ENCODE measurements at places on chromosomes 1 and 21. TPM values are rescaled to one million over a fixed set of nuclear protein-coding genes. Genes with fewer than 3 reads are reported as not detected.
A peak's percentile ranks its signal among the peaks of the same experiment; 100 is the strongest.

DNA sequence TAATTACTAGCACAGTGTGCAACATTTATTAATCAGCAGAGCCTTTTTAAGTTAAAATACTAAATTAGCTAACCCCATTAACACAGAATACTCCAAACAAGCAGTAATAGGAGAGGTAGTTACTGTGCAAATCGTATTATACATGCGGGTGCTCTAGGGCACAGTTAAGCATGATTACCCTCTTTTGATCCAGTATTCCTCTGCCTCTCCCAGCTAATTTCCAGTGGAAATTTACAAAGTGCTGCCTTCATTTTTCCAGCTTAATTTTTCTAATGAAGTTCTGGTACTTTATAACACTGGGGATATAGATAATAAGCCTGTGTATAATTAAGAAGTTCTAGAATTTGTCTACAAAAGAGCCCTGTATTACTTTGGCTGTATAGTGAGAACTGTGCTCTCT, 159.9 kb downstream of the SPATA17 start:
- DNase-seq, result no peak

- DNase-seq, result no peak
Observed at GRCh38 chr1:17923666-17924065, 168.5 kb downstream of the ACTL8 start.

DNA sequence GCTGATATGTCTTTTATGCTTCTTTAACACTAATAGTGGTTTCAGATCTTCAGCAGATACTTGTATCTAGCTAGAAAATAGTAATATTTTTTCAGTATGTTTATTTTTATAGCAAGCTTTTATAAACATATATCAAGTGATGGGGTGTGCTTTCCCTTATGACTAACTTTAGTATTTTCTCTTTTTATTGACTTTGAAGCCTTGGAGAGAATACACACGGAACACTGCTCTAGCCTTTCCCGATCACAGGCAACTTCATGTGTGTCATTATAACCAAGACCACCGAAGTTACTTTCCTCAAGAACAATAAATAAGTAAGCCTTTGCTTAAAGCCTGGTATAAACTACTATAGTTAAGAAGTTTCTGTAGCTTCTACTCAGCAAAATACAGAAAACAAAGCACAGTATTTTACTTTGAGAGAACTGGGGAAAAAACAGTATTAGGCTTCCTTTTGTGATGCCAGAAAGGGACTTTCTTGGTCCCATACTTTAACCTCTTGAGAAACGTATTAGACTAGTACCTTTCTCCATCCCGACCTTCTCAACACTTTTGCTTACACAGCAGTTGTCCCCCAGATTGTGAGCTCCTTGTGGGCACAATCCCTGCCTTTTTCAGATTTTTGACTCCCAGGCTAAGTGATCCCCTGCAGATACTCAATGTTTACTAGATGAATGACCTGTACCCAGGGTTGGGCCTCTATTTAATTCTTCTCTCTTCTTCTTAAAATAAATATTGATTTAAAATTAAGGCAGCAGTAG, 3.3 kb downstream of the ADSS2 start:
- DNase-seq, result no peak

GRCh38 chr1:61606448-61607312, 118.3 kb downstream of the TM2D1 start:
- peak; percentile 83 for DNase-seq

- no peak for DNase-seq
Observed at GRCh38 chr1:216702170-216702569, 21.1 kb downstream of the ESRRG start.

DNA sequence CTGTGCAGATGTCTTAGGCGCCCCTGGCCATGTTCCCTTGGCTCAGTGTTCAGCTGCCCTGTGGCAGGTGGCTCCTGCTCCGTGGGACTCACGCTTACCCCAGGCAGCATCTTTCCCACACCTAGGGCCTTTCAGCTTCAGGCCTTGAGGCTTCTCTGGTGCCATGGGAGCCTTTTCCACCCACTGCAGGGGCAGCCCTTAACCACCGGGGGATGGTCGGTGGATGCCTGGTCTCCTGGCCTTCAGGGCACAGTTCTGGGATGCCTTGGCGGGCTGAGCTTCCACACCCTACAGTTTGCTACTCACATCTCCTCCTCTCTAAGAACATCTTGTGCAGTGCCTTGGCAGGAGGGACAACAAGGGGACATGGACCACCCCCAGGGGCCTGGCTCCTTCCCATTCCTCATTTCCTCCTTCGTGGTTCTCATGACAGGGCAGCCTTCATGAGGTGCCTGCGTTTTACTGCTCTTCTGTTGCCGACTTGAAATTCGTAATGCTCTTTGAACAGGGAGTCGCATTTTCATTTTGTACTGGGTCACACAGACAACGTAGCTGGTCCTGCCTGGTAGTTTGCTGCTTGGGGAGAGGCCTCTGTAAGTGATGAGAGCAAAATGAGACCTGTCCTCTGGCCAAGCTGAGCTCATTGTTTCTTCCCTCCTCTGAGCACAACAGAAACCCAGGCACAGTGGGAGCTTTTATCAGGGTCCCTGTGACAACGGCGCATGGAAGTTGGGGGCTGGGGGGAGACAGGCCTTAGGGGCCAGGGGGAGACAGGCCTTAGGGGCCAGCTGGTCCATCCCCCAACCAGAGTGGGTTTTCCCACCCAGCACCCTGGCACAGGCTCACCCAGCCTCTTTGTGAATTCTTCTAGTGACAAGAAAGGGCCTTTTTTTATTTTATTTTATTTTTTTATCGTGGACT, 62.0 kb upstream of the NEK2 start:
- no peak for DNase-seq

Gene KMO
- polyA plus RNA-seq, result 0.09 TPM

Gene DDAH1
- 7.1 TPM for polyA plus RNA-seq

Gene KRTAP24-1
- polyA plus RNA-seq, result not detected

Data from foreskin keratinocyte (primary cell).